Activated CD8-positive, alpha-beta memory T cell treated with anti-CD3 and anti-CD28 coated beads, Interleukin-2, amount 10 ng/mL, durations not matched to agents 7 days and 5 days (primary cell): ENCODE measurements at places on chromosomes 4 and X. TPM values are rescaled to one million over a fixed set of nuclear protein-coding genes. Genes with fewer than 3 reads are reported as not detected.

The TCEAL7 gene
- total RNA-seq, result not detected

The HELT gene
- total RNA-seq, result not detected

The HSD17B11 gene
- total RNA-seq, result 31.9 TPM

The GPRASP1 gene
- 0.37 TPM for total RNA-seq

The FMR1NB gene
- not detected for total RNA-seq

The RS1 gene
- not detected for total RNA-seq

DNA sequence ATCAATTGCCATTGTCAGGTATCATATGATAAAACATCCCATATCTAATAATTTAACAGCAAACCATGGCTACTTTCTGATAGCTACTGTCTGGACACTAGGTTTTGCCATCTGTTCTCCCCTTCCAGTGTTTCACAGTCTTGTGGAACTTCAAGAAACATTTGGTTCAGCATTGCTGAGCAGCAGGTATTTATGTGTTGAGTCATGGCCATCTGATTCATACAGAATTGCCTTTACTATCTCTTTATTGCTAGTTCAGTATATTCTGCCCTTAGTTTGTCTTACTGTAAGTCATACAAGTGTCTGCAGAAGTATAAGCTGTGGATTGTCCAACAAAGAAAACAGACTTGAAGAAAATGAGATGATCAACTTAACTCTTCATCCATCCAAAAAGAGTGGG, 7.0 kb downstream of the NPY5R start:
- DNase-seq, result no peak

GRCh38 chr4:29278585-29278984, 1441.6 kb upstream of the PCDH7 start:
- DNase-seq, result no peak

GRCh38 chr4:95080969-95081368, 323.2 kb downstream of the BMPR1B start:
- no peak for DNase-seq

GRCh38 chr4:141713771-141714445, 77.5 kb downstream of the IL15 start:
- no peak for DNase-seq

DNA sequence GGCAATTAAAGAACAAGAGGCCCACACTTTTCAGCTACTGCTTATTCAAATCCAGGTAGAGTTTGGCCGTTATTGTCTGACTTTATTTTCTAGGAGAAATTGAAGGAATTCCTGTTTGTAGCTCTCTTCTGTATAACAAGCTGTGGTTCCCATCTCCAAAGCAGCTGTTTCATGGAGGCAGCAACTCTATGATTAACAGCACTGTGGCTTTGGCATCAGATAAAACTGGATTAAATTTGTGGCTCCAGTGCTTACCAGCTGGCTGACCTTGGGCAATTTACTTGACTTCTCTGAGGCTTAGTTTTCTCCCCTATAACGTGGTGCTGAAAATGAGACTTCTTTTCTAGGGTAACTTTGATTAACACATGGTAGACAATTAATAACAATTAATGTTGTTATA, 28.1 kb downstream of the SLC30A9 start:
- no peak for DNase-seq

DNA sequence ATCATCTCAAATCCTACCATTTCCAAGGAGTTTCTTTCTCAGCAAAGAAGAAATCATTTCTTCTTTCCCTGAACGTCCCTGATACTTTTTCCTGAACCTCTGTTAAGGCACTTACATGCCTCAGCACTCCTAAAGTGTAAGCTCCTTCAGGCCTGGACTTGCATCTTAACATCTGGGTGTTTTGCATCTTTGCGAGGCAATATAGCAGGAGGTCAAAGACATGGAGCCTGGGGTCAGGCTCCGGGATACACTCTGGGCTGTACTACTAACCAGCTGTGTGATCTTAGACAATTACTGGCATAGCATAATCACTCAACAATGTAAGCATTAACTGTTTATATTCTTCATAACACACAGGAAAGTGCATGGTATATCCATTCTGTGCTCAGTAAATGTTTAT, 275.5 kb upstream of the BOD1L1 start:
- DNase-seq, result no peak

- DNase-seq, result no peak
Measured at GRCh38 chr4:8872402-8873291, 1.0 kb upstream of the HMX1 start.

- no peak for DNase-seq
Measured at GRCh38 chr4:16627999-16628398, 270.4 kb downstream of the LDB2 start.

DNA sequence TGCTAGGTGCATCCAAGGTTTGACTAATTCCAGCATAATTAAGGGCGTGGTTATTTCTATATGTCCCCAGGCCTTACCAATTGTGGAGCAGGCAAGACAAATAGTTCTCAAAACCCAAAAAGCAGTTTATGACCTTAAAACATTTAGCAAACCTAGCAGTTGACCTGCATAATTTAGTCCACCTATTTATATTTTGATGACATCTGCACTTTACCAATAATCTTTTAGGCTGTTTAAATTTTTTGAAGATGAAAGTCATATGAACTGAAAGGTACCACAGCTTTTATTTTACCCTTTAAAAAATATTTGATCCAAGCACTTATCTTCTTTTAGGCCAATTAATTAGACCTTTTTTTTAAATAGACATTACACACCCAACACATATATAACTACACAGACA, 9.8 kb upstream of the ASIC5 start:
- no peak for DNase-seq

GRCh38 chrX:10930151-10930550, 181.0 kb upstream of the HCCS start:
- no peak for DNase-seq

DNA sequence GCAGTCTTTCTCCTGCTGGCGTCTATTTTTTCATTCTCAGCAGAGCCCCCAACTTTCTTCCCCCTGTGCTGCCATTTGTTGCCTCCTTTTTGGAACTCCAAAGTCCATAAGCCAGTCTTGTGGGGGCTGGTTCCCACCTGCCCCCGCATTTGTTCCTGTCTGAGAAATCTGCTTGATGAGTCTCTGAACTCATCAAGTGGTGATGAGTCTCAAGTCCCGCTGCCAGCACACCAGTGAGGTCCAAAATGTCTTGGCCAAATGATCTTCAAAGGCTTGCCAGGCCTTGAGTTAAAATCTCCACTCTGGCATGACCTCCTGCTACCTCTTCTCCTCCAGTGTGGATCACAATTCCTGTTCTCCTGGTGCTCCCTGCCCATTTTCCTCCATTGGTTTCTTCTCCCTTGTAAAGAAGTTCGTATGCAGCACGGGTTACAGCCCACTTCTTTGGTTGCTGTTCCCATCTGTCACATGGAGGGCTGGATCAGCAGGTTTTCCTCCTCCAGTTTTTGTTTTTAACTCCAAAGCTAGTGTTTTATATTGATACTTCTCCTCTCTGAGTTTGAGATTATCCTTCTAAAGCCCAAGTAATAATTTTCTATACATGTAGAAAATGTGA, 72.7 kb upstream of the LIMCH1 start:
- DNase-seq, result no peak

DNA sequence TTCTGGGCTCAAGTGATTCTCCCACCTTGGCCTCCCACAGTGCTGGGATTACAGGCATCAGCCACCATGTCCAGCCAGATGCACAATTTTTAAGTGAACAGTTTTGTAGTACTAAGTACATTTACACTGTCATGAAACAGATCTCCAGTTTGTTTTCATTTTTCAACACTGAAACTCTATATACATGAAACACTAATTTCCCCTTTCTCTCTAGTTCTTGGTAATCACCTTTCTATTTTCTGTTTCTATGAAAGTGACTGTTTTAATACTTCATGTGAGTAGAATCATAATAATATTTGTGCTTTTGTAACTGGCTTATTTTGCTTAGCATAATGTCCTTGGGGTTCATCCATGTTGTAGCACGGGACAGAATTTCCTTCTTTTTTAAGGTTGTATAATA, 237.4 kb downstream of the CAMK2D start:
- DNase-seq, result no peak

- DNase-seq, result no peak
Measured at GRCh38 chr4:183610613-183611012, 48.4 kb downstream of the RWDD4 start.

- DNase-seq, result no peak
Measured at GRCh38 chrX:66038115-66038514, 1.8 kb downstream of the VSIG4 start.

GRCh38 chrX:71106427-71106826, at the start of gene CXorf65:
CXorf65 (minus strand) TSS chrX:71106740; CDS start chrX:71106556, 184 bp downstream.
- DNase-seq, result peak; percentile 61
